ENCODE measurements at places on chromosomes 3 and 15.
A peak's percentile ranks its signal among the peaks of the same experiment; 100 is the strongest.

- no peak for DNase-seq
Observed at GRCh38 chr3:182618981-182619591, 174.2 kb upstream of the ATP11B start.

- no peak for DNase-seq
Observed at GRCh38 chr15:58410353-58410752, 21.4 kb upstream of the LIPC start.

DNA sequence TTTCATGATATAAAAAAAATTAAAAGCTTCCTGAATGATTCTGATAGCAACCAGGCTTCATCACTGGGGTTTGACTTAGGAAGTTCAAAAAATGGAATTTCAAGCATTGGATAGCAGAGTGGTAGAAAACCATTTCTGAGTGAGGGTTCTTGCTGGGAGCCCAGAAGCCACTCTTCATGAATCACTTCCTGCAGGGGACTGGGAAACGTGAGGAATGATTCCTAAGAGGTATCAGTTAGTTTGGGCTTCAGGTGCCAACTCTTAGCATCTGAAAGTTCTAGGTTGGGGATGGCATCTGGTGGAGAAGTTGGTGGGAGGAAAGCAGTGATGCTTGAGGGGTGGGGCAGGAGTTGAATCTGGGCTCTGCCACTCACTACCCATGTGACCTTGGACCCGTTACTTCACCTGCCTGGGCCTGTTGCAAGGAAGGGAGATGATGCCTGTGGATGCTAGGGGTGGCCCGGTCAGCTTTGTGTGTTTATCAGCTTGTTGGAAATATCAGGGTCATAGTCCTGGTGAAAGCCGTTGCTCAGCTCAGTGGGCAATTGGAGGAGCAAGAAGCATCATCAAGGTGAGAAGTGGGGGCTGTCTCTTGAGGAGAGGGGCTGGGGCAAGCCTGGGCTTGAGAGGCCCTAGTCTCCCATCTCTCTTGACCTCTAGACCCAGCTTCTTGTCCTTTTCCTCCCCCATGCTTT lies 37.0 kb upstream of the TNFAIP8L3 start:
- DNase-seq, result no peak

GRCh38 chr15:73237910-73238309 lies 130.8 kb downstream of the HCN4 start:
- DNase-seq, result no peak

DNA sequence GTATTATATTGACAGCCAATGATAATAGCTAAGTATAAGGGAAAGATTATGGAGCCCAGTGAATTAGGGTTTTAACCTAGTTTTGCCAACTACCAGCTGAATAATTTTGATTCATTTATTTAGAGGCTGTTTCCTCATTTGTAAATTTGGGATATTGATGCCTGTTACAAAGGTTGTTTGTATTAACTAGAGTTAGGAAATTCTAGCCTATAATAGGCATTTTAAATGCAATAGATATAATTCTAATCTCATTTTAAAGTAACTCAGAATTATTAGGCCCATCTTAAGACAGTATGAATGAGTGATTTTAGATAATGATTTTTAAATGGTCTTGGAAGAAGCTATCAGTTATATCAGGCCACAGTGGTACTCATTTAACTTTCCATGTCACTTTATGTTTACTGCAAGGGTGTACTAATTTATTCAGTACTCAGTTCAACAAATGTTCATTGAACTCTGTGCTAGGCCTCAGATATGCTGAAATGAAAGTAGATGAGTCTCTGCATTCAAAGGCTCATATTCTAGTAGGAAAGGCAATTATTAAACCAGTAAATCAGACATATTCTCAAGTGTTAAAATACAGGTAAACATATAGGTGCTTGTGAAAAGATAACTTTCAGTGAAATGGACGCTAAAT lies 200.8 kb downstream of the KLHL25 start:
- no peak for DNase-seq

DNA sequence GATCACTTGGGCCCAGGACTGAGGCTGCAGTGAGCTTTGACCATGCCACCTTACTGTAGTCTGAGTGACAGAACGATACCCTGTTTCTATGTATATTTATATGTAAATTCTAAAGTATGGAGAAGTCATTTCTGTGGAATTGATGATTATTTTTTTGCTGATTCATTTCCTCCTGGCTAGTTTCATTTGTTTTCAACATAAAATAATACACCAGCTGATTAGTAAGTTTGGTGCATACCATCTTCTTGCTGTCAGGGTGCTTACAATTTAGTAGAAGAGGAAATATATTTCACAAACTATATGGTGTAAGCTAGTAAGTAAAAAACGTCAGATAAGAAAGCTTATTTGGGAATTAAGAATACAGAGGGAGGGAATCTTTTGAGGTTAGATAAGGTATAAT lies 36.0 kb downstream of the SLC25A26 start:
- DNase-seq, result no peak

DNA sequence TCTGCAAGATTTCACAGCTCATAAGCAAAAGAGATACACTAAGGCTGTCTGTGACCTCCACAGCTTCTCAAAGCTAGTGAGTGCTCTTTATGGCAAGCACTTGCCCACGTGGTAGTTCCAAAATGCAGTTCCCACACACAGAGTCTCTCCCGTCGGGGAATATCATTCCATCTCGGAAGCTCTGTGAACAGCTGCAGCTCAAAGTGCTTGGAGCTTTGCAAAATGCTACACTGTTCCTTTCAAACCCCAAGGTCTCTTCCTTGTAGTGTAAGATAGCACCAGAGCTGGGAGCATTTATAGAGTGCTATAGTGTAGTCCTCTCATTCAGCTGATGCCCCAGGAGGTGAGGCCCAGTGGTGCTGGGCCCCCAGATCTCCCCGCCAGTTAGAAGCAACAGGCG lies 36.1 kb downstream of the ST6GAL1 start:
- DNase-seq, result no peak

DNA sequence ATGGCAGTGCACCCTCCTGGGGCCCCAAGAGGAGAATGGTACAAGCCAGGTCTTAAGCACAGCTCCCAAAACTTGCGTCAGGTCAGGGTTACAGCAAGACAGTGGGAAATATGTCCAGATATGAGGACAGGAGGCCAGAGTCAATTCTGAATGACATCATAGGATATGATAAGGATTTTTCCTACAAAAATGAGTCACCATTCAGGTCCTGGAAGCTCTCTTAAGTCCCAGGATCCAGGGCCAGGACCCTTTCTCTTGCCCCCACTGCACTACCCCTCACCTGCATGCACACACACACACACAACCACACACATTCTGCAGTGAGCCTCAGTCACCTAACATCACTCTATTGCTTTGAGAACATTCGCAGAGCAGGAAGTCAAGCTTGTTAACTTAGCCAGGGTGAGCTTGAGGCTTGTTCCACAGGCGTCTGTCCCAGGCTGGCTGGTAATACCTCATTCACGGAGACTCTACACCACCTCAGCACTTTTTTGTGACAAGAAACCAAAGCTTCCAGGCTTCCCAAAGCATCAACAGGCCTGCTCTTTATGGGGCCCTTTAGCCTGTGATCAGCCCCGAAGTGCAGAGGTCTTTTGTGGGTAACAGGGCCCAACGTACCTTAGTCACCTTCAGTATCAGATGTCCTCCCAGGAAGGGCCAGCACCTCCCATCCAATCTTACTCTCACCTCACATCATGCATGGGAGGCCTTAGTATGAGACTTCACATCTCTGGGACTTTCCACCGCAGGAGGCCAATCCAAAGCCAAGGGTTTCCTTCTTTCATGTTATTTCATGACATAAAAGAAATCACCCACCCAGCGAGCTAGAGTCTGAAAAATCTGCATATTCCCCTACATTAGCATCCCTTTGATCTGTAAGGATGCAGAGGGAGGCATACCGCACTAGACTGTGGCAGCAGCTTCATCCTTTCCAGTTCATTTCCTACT lies 74.0 kb upstream of the LIPC start:
- no peak for DNase-seq

DNA sequence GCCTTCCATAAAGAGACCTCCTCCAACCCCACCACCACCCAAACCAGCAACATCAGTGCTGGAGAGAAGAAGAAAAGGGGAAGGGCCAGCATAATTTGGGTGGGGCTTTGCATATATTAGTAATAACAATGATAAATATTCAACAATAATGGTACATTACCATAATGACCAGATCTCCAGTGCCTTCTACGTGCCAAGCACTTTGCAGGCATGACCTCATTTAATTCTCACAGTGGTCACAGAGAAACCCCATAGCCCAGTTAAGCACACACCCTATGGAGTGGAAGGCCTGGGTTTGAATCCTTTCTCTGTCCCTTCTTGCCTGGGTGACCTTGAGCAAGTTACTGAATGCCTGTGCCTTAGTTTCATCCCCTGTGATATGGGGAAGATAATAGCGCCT lies 49.2 kb downstream of the CORO2B start:
- DNase-seq, result no peak

- DNase-seq, result no peak
Observed at GRCh38 chr3:71503525-71504249, 79.8 kb downstream of the FOXP1 start.

DNA sequence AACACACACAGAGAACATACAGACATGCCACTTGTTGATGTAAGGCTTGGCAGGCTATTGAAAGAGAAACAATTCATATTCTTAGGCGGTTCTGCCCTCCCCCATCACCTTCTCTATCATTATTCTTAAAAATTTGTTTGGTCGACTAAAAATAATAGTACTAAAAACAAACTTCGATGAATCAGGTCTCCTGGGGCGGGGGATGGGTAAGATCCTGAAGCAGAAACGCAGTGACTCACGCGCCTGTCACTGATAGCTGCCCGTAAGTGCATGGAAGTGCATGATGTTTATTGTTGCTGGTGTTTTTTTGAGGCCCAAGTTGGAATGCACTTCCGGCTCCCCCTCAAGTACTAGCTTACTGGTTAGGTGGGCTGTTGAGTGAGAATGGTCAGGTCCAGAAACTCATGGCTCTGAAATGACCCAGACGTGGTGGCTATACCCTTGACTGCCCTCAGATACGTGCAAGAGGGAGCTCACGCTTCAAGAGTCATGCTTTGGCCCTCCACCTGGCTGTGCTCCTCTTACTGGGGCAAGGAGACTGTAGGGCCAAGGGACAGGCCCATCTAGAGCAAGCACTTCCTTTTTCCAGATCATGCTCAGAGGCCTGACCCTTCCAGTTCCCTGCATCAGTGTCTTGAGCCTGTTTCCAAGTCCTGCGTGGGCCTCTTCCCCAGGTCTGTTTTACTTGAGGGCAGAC lies 10.9 kb downstream of the SMAD3 start:
- DNase-seq, result no peak

DNA sequence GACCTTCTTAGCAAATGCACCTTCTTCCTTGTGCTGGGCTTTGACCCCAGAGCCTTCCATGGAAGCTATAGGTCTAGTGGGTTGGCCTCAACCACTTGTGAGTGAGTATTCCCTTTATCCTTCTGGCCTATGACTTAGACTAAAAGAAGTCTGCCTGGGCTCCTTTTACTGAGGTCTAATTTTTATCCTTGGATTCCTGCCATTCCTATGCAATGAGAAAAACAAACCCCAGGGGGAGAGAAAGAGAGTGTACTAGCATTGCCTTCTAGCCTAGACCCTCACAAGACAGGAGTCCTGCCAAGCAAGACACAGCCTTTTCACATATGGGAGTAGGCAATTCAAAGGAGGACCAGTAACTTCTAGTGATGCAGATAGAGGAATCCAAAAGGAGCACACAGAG lies 155.4 kb downstream of the PPM1L start:
- no peak for DNase-seq

- no peak for DNase-seq
Observed at GRCh38 chr3:172084871-172085556, 45.6 kb downstream of the FNDC3B start.

- no peak for DNase-seq
Observed at GRCh38 chr15:32698773-32699390, 18.9 kb upstream of the GREM1 start.

DNA sequence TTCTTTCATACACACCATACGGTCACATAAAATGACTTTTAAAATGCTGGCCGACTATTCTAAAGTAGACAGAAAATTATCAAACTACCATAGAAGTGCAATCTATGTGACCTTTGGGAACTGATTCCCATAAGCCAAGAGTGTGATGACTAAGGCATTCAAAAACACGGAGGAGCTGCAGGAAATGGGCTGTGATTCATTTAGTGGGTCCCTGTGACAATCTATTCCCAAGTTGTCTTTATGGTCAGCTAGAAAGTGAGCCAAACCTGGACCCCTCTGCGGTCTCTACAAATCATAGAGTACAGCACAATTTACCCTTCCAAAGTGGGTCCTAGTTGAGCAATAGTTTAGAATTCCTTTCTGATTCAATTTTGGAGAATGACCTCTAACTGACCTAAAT lies 251.5 kb upstream of the CBLB start:
- no peak for DNase-seq

DNA sequence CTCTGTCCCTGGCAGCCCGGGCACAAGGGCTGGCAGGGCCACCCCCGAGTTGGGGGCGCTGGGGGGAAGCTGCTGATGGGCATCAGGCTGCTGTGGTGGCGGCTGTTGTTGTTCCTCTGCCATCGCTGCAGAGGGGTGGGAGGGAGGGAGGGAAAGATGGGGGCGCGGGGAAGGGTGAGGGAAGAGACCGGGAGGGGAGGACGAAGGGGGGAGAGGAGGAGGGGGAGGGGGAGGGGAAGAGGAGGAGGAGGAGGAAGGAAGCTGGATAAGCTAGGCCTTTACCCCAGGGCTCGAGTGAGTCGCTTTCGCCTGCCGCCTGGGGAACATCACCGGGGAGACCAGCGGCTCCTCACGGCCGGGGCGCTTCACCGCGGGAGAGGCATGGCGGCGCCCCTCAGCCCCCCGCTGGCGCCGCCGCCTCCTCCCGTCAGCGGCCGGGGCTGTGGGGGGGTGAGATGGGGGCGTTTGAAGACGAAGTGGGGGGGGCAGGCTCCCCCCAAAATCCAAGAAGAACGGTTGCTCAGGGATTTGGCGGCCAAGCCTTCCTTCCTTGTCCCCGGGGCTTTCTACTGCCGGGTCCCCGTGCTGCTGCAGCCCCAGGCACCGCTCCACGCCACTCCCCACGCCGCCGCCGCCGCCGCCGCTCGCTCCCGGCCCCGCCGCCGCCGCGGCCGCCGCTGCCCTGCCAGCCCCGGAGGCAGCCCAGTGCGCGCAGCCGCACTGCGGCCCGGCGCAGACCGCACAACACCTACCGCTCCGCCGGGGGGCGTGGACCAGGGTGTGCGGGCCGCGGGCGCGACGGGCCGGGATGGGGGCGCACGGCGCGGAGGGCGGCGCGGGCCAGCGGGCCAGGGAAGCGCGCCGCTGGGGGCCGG lies at the start of gene RFX7:
RFX7 (minus strand) TSS at position 717 of the 875 bp plus-strand sequence; CDS start at position 123, 594 bp downstream.
- peak; percentile 56 for DNase-seq

GRCh38 chr3:112739252-112739965 lies 98.5 kb upstream of the CCDC80 start:
- DNase-seq, result no peak

DNA sequence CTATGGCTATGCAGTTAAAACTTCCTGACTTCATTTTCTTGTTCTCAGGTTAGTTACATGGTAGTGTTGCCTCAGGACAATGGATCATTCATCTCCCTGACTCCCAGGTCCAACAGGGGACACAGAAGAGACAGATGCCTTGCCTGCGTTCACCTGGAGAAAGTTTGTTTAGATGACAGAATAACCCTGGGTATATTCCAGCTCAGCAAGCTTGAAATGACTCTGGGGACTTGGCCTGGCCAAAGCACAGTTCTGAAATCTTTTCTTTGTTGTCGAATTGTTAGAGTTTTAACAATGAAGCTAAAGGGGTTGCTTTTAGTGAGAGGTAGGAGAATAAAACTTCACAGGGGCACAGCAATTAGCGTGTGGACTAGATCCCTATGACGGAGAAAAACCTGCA lies 206.1 kb downstream of the PDZRN3 start:
- DNase-seq, result no peak

- DNase-seq, result no peak
Observed at GRCh38 chr3:42891042-42891441, 14.9 kb upstream of the ZNF662 start.
